Breast epithelium (tissue), 4 donors: ENCODE measurements at places on chromosomes 5 and 9.

GRCh38 chr5:28077291-28078240 lies 1039.2 kb upstream of the CDH9 start:
- DNase-seq, result no peak

DNA sequence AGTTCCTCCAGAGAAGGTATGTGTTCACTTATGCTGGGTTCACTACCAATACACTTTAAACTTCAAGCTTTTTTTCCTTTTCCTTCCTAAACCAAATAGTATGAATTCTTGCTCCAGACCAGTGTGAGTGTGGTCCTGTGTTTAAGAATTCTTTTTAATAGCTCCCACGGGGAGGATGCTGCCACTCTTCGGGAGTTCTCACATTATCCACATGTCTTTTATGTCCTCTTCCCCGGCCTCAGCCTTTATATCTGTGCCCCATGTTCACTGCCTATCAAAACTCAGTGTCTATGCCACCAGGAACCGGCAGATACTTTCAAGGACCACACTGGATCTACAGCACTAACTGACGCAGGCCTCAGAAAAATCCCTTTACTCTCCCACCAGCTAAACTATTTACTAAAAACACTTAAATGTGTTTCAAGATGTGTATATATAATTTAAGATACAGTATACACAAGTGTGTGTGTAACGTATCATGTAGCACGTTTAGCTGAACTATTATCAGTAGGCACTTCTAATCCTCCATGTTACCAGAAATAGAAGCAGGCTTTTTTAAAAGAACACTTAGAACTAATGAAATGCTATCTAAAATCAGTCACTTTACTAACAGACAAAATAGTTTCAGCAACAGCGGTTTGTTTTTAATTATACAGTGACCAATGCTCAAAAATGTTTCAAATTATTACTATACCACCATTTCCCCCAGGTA lies 88.0 kb downstream of the PLPP1 start:
- no peak for DNase-seq

- DNase-seq, result no peak
Measured at GRCh38 chr5:99621772-99622681, 693.2 kb upstream of the CHD1 start.

DNA sequence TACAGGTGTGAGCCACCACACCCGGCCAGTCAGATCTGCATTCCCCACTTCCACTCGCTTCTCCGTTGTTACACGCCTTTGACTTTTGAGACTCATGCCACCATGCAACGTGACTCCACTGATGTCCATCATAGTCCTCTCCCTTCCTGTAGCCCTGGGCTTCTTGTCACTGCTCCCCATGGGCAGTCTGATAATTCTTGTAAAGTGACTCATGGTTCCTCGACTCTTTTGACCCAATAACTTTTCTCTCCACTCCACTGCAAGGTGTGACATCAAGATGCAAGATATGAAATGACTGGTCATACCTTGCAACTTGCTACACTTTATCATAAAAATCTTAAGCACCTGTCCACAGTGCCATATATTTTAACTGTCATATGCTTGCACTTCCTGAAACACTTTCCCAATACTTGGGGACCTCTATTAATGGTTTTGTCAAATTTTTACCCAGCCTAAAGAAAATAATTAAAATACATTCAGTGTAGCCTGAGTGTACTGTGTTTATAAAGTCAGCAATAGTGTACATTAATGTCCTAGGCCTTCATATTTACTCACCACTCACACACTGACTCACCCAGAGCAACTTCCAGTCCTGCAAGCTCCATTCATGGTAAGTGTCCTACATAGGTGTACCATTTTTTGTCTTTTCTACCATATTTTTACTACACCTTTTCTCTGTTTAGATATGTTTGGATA lies 18.6 kb upstream of the ANKRD18A start:
- no peak for DNase-seq

GRCh38 chr9:108910402-108910801 lies 23.5 kb downstream of the ELP1 start:
- DNase-seq, result no peak

- no peak for DNase-seq
Measured at GRCh38 chr9:124037790-124038189, 26.2 kb downstream of the LHX2 start.

- DNase-seq, result no peak
Measured at GRCh38 chr5:76565009-76565408, 58.2 kb downstream of the F2RL2 start.
